ENCODE measurements at places on chromosomes 6 and 20.

GRCh38 chr6:30942338-30943060 lies 1.7 kb downstream of the MUCL3 start:
- H3K4me3 ChIP-seq = no peak overlapping the region
- H3K36me3 ChIP-seq = no peaks in the 10 kb centered on the region
- peaks cover 51% of the 10 kb centered on the region for H3K27me3 ChIP-seq
- no peak for DNase-seq
- H3K27ac ChIP-seq = no peak overlapping the region

DNA sequence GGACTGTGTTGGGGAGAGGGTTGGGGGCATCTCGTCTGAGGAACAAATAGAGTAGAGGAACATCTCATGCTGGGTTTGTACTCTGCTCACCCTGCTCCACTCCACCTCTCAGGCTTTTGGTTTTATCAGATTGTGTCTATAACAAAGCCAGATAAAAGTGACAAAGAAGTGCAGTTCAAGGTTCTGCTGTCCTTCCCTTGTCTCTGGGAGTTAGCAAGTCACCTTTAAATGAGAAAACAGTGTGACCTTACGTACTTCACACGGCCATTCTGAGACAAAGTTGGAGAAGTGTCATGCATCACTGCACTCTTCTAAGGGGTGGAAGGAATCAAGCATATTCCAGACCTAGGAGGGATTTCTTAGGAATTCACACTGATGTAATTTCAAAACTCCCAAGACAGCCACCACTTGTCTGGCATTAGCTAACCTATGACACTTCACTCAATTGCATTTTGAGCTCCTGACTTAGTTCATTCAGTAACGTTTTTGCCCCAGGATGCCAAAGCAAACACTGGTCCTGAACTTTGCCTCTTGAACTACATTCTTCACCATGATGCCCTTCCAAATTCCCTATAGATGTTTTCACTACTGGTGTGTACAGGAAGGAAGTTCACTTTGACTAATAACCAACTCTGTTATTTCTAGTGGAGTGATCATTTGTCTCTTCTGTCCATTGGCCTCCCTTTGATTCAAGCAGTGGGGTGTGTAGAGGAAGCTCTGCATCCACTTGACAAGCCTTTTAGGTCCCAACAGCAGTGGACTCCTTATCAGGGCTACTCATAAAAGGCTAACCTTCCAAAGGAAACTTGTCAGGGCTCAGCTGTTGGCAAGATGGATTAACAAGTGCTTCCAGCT lies 647.6 kb upstream of the FLRT3 start:
- no peak overlapping the region for H3K4me3 ChIP-seq
- no peak for DNase-seq
- no peak overlapping the region for H3K27ac ChIP-seq
- no peaks in the 10 kb centered on the region for H3K4me1 ChIP-seq
- no peaks in the 10 kb centered on the region for H3K36me3 ChIP-seq

DNA sequence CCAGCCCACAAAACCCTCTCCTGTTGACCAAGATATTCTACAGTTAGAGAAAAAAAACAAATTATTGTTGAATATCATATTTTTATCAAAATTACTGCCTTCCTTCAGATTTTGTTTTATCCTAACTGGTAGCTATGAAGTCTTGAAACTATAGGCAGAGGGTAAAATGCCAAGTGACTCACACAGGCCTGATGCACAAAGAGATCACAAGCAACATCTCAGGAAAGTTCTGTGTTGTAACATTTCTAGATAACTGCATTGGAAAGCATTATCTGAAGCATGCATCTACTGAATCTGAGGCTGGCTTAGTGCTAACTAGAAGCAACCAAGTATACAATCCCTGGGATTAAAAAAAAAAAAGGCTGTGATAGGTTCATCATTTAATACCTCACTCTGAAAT lies 134.2 kb downstream of the PKHD1 start:
- H3K4me3 ChIP-seq = no peak overlapping the region
- no peak for DNase-seq
- no peak overlapping the region for H3K27ac ChIP-seq
- H3K27me3 ChIP-seq = peaks cover 5% of the 10 kb centered on the region
- H3K4me1 ChIP-seq = no peaks in the 10 kb centered on the region

GRCh38 chr6:111854683-111855082 lies 18.6 kb downstream of the FYN start:
- H3K4me1 ChIP-seq = peaks cover 95% of the 10 kb centered on the region
- no peaks in the 10 kb centered on the region for H3K27me3 ChIP-seq
- no peak overlapping the region for H3K4me3 ChIP-seq

- DNase-seq = no peak
- H3K36me3 ChIP-seq = no peaks in the 10 kb centered on the region
- H3K4me1 ChIP-seq = peaks cover 8% of the 10 kb centered on the region
- H3K27me3 ChIP-seq = no peaks in the 10 kb centered on the region
- H3K27ac ChIP-seq = no peak overlapping the region
These were observed 18.3 kb upstream of the TRAM2 start for GRCh38 chr6:52595000-52595795.

DNA sequence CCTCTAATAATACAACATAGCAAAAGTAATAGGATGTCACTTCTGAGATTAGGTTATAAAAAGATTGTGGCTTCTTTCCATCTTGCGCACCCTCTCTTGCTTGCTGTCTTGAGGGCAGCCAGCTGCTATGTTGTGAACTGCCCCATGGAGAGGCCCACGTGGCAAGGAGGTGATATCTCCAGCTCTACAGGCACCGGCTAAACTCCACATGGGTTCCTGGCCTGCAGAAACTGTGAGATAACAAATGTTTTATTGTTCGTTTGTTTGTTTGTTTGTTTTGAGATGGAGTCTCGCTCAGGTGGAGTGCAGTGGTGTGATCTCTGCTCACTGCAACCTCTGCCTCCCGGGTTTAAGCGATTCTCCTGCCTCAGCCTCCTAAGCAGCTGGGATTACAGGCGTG lies 38.0 kb downstream of the CD40 start:
- DNase-seq = no peak
- H3K4me1 ChIP-seq = no peaks in the 10 kb centered on the region
- H3K4me3 ChIP-seq = no peak overlapping the region
- no peaks in the 10 kb centered on the region for H3K36me3 ChIP-seq
- peaks cover 5% of the 10 kb centered on the region for H3K27me3 ChIP-seq

- no peak overlapping the region for H3K27ac ChIP-seq
- DNase-seq = no peak
- no peaks in the 10 kb centered on the region for H3K4me1 ChIP-seq
These were observed 81.8 kb downstream of the STK35 start for GRCh38 chr20:2183381-2183780.

DNA sequence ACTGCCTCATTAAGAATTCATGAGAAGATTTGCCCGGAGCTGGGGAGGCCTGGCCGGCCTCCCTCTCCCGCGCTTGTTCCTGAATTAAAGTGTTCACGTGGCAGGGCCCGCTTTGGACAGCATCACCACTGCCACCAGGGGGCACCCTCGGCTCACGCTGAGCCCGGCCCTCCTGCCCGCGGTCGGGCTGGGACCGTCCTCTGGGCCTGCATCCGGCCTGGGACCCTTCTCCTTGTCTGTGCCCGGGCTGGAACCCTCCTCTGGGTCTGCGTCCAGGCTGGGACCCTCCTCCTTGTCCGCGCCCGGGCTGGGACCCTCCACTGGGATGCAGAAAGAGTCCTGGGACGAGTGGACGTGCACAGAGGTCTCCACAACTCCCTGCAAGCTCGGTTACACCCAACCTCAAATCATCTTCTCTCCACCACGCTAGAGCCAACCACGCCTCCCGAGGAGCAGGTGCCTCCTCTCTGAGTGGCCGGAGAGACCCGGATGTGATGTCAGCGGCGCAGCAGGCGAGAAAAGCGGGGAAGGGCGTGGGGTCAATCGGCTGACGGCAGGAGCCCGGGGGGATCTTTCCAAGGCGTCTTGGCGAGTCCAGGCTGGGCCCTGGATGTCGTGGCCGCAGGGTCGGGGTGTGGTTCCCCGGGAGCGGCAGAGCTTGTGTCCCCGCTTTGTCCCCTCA lies 50.9 kb upstream of the DACT2 start:
- no peak overlapping the region for H3K27ac ChIP-seq
- peaks cover 5% of the 10 kb centered on the region for H3K4me1 ChIP-seq
- peaks cover 7% of the 10 kb centered on the region for H3K27me3 ChIP-seq
- no peak overlapping the region for H3K4me3 ChIP-seq

- DNase-seq = peak; percentile 19
- peaks cover 2% of the 10 kb centered on the region for H3K27me3 ChIP-seq
- peak overlapping the region; percentile 31 for H3K4me3 ChIP-seq
- peaks cover 2% of the 10 kb centered on the region for H3K36me3 ChIP-seq
- H3K4me1 ChIP-seq = peaks cover 22% of the 10 kb centered on the region
These were observed 40.0 kb upstream of the CLDN20 start for GRCh38 chr6:155223646-155224451.

GRCh38 chr6:38503960-38504682 lies 135.6 kb downstream of the BTBD9 start:
- DNase-seq = no peak
- no peaks in the 10 kb centered on the region for H3K36me3 ChIP-seq
- H3K27me3 ChIP-seq = no peaks in the 10 kb centered on the region
- H3K4me3 ChIP-seq = no peak overlapping the region
- no peaks in the 10 kb centered on the region for H3K4me1 ChIP-seq
- H3K27ac ChIP-seq = no peak overlapping the region

- no peak overlapping the region for H3K4me3 ChIP-seq
- no peaks in the 10 kb centered on the region for H3K36me3 ChIP-seq
- no peak overlapping the region for H3K27ac ChIP-seq
- H3K4me1 ChIP-seq = no peaks in the 10 kb centered on the region
These were observed 230.2 kb upstream of the RIMS1 start for GRCh38 chr6:71656121-71656520.

DNA sequence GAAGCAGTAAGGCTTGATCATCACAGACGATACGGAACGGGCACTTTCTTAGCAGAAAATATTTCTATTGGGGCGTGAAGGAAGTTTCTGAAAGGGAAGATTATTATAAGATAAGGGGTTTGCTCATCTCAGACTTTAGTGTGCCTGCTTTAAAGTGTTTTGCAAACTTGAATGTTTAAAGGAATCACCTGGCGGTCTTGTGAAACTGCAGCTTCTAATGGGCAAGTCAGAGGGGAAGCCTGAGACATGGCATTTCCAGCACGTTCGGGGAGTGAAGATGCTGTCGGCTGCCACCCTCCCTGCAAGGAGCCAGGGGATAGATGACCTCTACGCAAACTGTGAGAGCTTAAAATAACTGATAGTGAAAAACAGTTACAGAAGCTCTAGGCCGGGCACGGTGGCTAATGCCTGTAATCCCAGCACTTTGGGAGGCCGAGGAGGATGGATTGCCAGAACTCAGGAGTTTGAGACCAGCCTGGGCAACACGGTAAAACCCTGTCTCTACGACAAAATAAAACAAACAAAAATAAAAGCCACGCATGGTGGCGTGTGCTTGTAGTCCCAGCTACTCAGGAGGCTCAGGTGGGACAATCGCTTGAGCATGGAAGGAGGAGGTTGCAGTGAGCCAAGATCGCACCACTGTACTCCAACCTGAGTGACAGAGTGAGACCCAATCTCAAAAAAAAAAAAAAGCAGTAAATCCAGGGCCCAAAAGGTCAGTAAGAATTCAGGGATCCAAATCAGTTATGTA lies 2.3 kb upstream of the KIF16B start:
- H3K4me3 ChIP-seq = peak overlapping the region; percentile 86
- H3K27me3 ChIP-seq = peaks cover 4% of the 10 kb centered on the region
- H3K36me3 ChIP-seq = no peaks in the 10 kb centered on the region
- peak overlapping the region; percentile 75 for H3K27ac ChIP-seq
- DNase-seq = no peak

DNA sequence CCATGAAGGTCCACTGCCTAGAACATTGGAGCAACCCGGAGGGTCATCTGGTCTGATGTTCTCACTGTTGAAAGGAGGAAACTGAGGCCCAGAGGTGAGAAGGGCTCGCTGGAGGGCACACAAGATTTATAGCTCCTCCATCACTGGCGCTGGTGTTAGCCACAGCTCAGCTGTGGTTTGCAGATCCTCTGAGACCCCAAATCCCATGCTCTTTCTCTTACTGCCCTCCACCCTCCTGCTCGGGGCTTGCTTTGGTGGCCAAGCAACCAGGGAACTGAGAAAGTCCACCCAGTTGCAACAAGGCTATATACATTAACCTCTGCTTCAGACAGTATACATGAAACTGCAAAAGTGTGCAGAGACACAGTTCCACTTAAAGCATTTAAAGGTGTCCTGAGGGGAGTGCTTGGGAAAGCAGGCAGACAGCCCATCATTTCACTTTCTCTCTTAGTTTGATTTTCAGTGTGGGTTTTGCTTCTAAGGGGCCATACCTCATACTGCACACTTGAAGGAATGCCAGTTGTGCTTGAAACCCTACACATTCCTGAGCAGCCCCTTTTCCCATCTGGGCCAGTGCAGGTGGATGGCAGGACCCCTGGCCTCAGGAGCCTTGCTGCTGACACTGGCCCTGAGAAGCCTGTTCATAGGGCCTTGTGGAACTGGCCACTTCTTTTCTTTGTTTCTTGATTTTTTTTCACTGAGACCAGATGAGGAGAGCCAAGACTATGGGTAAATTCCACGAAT lies 347.6 kb downstream of the CDC5L start:
- H3K27ac ChIP-seq = no peak overlapping the region
- peaks cover 17% of the 10 kb centered on the region for H3K4me1 ChIP-seq
- no peak overlapping the region for H3K4me3 ChIP-seq
- H3K27me3 ChIP-seq = no peaks in the 10 kb centered on the region

GRCh38 chr20:48823960-48824498 lies 3.8 kb downstream of the PREX1 start:
- H3K27me3 ChIP-seq = no peaks in the 10 kb centered on the region
- H3K4me1 ChIP-seq = peaks cover 77% of the 10 kb centered on the region
- peak overlapping the region; percentile 94 for H3K4me3 ChIP-seq
- peaks cover 15% of the 10 kb centered on the region for H3K36me3 ChIP-seq
- peak; percentile 71 for DNase-seq
- peak overlapping the region; percentile 98 for H3K27ac ChIP-seq

DNA sequence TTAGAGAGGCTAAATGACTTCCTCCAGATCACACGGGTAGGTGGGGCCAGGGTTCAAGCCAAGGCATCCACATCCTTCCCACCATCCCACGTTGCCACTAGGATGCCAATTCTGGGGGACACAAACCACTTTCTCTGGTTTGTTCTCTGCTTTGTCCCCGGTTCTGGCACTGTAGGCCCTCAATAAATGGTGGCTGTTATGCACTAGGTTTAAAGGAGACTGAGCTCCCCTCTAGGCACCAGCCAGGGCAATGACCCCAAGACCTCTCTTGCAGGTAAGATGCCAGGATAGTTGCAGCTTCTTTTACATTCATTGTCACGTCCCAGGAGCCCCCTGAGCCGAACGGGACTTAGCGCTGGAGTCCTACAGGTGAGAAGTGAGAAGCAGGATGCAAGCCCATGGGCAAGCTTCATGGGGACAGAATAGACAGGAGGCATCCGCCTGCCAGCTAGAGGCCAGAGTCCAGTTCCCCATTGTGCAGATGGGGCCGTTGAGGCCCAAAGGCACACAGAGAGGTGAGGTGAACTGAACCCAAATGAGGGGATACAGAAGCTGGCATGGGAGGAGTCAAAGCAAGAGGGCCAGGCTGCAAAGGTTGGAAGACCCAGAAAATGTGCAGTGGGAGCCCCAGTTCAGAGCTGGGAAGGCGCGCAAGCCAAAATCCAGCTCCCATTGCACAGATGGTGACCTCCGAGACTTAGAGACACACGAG lies 677 bp downstream of the PXMP4 start:
- H3K36me3 ChIP-seq = peaks cover 2% of the 10 kb centered on the region
- DNase-seq = no peak
- H3K27ac ChIP-seq = peak overlapping the region; percentile 83
- no peaks in the 10 kb centered on the region for H3K27me3 ChIP-seq
- peaks cover 24% of the 10 kb centered on the region for H3K4me1 ChIP-seq

GRCh38 chr6:135623979-135624378 lies 126.4 kb upstream of the AHI1 start:
- H3K4me1 ChIP-seq = peaks cover 42% of the 10 kb centered on the region
- H3K36me3 ChIP-seq = peaks cover 18% of the 10 kb centered on the region
- H3K27me3 ChIP-seq = no peaks in the 10 kb centered on the region
- DNase-seq = no peak
- peak overlapping the region; percentile 92 for H3K27ac ChIP-seq
